Activated naive CD8-positive, alpha-beta T cell treated with anti-CD3 and anti-CD28 coated beads, Interleukin-2, amount 50 U/mL, for 24 hours (primary cell): ENCODE measurements at places on chromosomes 7 and 10.

DNA sequence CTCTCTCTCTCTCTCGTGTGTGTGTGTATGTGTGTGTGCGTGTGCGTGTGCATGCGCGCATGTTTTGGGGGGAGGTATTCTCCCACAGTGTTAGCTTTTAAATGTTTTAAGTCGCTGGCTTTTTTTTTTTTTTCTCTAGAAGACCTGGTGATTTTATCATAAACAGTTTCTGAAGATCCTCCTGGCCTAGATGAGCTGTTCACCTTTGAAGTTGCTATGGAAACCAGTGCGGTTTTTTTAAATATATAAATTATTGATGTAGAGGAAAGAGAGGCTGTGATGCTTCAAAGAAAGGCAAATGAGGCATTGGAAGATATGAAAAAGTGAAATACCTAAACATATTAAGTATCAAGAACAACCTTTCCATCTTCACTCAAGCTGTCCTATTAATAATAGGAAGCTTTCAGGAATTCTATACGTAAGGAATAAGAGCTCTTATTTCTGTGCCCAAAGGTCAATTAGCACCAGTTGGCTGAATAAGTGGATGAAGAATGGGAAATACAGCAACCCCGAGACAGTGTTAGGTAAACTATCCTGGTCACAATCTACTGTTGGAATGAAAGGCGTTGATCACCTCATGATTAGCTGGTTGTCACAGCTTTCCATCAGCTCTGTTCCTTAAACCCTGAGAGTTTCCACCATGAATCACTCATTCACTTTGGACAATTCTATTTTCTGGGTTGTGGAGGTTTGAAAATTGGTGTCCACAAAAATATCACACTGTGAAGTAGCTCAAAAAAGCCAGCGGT, 66.5 kb upstream of the SLC35G1 start:
- H3K27ac ChIP-seq = no peak overlapping the region
- peaks cover 2% of the 10 kb centered on the region for H3K27me3 ChIP-seq
- H3K36me3 ChIP-seq = no peaks in the 10 kb centered on the region
- no peaks in the 10 kb centered on the region for H3K4me1 ChIP-seq

DNA sequence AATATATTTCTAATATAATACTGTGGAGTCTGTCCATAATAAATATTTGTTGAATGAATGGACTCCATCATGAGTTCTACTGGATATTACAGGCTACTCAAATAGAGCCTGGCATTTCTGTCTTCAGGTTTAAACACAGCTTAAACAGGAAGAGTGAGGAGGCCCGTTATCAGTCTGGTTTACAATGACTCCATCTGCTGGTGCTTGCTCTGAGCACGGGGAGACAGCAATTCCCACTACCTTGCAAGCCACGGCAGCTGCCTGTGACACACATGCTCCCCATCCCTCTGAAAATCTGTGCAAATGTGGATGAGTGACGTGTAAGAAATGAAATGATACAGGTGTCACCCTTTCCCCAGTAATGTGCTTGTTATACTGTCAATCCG, 293.5 kb upstream of the IMMP2L start:
- no peak overlapping the region for H3K27ac ChIP-seq
- no peaks in the 10 kb centered on the region for H3K4me1 ChIP-seq
- peaks cover 10% of the 10 kb centered on the region for H3K27me3 ChIP-seq
- no peak overlapping the region for H3K4me3 ChIP-seq
- no peaks in the 10 kb centered on the region for H3K36me3 ChIP-seq
- DNase-seq = no peak

DNA sequence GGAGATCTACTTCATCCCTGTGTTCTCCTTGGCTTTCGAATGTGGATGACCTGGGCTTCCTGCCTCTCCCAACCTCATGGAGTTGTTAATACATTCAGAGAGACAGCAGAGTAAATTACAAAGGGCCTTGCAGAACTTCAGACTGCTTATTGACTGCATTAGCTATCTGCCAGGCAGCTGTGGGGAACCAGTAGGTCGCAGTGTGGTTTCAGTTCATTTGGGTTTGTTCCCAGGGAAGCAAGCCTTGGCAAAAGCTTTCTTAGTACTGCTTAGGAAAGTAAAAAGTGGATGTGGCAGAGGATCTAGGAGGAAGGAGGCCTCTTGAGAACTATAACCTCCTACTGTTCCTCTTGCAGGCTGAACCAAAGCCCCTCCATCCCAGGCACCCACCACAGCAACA, 9.2 kb downstream of the NPFFR1 start:
- H3K27me3 ChIP-seq = no peaks in the 10 kb centered on the region
- no peaks in the 10 kb centered on the region for H3K36me3 ChIP-seq
- peaks cover 20% of the 10 kb centered on the region for H3K4me1 ChIP-seq
- DNase-seq = no peak

DNA sequence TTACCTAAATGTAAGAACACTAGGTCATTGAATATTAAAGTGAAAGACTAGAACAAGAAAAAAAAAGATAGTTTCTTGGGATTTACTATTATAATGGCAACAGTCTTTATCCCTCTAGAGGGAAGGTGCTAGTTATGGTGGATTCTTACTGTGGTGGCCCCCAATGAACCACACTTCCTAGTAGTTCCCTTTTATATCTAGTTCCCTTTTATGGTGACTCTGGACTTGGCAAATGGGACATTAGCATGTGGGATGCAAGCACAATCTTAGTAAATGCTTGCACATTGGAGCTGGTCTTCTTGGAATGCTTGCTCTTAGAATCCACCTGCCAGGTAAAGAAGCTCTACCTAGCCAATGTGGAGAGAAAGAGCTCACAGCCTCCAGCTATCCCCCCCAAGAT, 430.2 kb downstream of the LRMDA start:
- no peak overlapping the region for H3K27ac ChIP-seq
- no peak overlapping the region for H3K4me3 ChIP-seq
- H3K4me1 ChIP-seq = no peaks in the 10 kb centered on the region
- H3K36me3 ChIP-seq = no peaks in the 10 kb centered on the region

- no peaks in the 10 kb centered on the region for H3K36me3 ChIP-seq
- no peak overlapping the region for H3K27ac ChIP-seq
- H3K27me3 ChIP-seq = no peaks in the 10 kb centered on the region
Observed at GRCh38 chr7:1550005-1550845, 5.8 kb downstream of the TMEM184A start.
